ENCODE measurements at places on chromosomes 2 and 18.

DNA sequence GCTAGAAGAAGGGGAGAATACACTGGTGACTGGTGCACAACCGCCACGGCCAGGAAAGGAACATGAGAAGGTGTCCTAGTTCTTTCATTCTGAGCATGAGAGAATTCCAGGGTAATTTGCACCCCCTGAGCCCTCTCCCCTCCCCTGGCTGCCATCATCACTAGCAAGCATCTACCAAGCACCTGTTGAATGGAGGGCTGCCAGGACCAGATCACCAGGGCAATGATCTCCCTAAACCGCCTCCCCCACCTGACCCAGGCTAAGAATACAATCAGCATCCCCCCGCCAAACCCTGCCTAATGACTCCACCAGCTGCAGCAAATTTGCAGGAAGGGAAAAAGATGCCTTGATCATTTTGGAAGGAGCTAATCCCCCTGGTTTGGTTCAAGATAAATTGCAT, 100.2 kb downstream of the STPG4 start:
- DNase-seq = no peak

DNA sequence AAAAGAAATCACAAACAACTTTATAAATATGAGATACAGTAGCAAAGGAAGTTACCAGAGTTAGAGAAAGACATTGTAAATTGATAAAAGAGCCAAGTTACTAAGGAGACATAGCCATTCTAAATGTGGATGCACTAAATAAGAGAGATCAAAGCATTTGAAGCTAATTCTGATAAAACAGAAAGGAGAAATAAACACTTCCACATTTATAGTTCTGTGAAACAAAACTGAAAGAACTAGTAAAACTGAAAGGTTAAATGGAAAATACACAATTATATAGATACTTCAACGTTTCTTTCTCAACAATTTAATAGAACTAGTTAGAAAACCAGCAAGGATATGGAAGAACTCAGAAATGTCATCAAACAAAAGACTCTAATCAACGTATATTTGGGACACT, 309.0 kb upstream of the CDH2 start:
- DNase-seq = no peak

DNA sequence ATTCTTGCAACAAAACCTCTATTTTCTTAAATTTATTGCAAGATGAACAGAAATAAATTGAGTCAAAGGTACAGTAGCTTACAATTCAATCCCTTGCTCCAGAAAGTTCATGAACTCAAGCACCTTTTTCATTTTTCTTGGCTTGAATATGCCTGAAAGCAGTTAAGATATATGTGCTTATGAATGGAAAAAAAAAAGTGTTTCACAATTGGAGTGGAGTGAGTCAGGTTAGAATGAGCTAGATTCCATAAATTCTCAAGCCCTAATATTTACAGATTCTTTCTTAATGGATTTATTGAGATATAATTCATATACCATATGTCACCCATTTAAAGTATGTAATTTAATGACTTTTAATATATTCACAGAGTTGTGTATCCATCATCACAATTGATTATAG, 39.6 kb upstream of the NEMP2 start:
- DNase-seq = no peak

GRCh38 chr2:193187816-193188215, 993.1 kb upstream of the TMEFF2 start:
- DNase-seq = no peak

DNA sequence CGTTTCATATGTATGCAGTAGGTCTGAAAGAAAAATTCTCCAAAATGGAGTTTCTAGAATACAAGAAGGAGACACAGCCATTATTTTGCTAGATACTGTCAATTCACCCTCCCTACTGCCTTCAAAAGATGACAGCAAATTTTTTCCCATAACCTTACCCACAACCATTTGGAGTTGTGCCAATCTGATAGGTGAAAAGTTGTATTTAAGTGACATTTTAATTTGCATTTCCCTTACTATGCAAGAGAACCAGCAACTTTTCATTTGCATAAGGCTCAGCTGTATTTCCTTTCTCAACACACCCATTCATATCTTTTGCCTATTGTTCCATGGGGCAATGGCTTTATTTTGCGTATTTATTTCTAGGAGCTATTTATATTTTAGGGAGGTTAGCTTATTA, 31.4 kb upstream of the IL18RAP start:
- no peak for DNase-seq

- DNase-seq = no peak
Observed at GRCh38 chr2:127674241-127675209, 805 bp downstream of the LIMS2 start.

GRCh38 chr2:237647176-237648015, 20.0 kb downstream of the LRRFIP1 start:
- DNase-seq = no peak

- no peak for DNase-seq
Observed at GRCh38 chr2:50879457-50879856, 152.5 kb downstream of the NRXN1 start.

GRCh38 chr2:105877945-105878344, 133.2 kb downstream of the NCK2 start:
- no peak for DNase-seq

DNA sequence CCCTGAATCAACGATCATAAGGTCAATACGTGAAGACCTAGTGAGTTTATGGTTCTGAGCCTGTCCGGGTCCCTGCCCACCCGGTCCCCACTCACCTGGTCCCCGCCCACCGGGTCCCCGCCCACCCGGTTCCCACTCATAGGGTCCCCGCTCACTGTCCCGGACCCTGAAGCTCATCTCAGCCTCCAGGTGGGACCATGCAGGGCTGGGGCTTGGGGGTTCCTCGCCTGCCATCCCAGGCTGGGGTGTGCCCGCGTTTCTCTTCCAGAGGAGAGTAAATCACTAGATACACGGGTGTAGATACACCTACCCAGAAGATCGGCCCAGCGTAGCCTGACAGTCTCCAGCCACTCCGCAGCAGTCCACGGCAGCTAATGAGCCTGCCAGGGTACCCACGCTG, 131.5 kb downstream of the MBP start:
- no peak for DNase-seq
